AG08395 (cell line): ENCODE measurements at places on chromosomes 11 and 22.

- DNase-seq = peak; percentile 17
Measured at GRCh38 chr11:83035070-83035854, 36.4 kb downstream of the RAB30 start.

DNA sequence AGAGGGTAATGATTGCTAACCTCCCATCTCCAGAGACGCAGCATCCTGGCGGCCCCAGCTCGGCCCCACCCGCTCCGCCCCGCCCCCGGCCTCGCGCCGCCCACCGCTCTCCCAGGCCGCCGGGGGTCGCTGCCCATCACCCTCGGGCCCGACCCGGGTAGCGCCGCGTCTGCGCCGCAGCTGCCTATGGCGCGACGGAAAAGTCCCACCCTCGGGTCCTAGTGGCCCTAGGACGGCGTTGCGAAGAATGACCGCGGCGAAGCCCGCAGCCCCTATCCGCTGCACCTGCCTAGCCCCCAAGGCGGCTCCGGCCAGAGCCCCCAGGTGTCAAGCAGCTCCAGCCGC is 457 bp downstream of the CPSF7 start:
- peak; percentile 74 for DNase-seq

DNA sequence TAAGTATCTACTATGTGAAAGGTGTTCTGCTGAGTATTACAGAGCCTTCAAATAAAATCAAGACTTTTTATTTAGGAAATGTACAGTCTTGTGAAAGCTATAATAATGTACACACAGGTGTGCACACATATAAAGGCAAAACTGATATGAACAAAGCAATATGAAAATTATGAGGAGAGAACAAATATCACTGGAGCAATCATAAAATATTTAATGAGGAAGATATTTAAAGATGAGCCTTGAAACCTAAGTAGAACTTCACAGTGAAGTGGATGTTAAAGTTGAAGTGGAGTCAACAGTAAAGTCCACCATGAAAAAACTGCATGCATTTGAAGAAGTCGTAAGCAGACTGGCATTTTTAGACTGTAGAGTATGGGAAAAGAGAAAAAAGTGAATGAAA is 18.5 kb downstream of the OR51F1 start:
- DNase-seq = no peak

DNA sequence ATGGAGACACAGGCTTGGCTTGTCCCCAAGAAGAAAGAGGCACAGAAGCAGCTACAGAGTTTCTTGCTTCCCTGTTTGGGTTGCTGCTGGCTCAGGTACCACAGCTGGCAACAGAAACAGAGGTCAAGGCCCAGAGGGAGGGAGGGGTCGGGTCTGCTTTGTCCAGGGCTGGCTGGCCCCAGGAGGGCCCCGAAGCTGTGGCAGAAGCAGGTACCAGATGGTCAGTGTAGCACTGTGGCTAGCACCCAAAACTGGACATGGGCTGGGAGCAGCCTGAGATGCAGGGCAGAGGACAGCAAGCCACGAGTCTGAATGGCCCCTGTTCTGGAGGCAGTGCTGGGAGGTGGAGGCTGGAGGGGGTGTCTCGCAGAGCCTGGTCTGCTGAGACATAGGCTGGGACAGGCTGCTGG is 52.3 kb upstream of the CCDC188 start:
- DNase-seq = peak; percentile 17

DNA sequence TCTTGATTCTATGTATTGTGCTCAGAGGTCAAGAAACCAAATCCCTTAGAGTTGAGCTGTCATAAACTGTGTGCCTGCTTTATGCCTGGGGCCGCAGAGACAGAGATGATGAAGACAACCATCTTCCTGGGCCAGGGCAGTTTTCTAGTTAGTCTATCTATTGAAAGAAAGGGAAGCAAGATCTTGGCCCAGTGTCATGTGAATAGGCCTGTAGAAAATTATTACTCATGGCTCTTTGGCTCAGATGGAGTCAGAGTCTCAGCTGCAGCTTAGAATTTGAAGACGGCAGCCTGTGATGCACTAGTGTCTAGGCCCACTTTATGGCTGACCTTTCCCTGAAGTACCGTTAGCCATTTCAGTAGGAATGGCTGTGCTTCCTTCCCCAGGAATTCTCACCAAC is 112.0 kb downstream of the DBX1 start:
- peak; percentile 26 for DNase-seq

- no peak for DNase-seq
Measured at GRCh38 chr11:45518833-45519535, 146.4 kb downstream of the CHST1 start.

GRCh38 chr11:123228496-123229163 is 33.6 kb upstream of the CLMP start:
- no peak for DNase-seq

- no peak for DNase-seq
Measured at GRCh38 chr11:1498262-1498661, 11.7 kb upstream of the MOB2 start.

DNA sequence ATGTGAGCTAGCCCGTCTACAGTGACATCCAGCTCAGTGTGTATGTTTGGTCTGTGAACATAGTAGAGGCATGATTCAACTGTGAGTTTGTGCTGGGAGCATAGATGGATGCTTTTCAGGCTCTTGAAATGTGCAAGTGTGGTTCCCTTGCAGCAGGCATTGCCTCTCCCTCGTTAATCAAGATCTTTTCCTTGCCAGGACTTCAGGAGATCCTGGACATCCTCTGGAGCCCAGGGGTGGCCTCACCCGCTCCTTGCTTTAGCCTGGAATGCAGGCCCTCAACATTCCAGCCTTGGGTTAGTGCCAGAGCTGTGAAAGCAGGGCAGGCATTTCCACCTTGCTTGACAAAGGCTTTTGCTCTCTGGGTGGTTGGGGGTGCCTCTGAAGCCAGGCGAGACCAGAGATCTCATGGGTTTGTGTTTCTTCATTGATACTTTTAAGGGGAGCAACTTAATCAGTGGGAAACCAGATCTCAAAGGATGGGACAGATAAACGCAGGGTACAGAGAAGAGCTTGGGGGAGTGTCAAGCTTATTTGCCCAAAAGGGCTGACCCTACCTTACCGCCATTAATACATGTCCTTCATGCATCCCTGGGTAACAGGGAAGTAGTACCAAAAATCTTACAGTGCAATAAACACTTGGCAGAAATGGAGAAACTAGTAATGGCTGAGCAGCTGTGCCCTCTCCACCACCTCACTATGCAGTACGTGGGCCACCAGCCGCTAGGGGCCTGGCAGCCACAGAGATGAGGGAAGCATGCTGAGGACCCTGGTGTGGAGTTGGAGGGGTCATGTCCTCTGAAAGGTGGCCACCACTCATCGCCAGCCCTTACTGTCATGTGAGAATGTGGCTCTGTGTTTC is 72.1 kb downstream of the PTPRJ start:
- peak; percentile 61 for DNase-seq

- no peak for DNase-seq
Measured at GRCh38 chr11:35352077-35352888, 67.1 kb downstream of the SLC1A2 start.

DNA sequence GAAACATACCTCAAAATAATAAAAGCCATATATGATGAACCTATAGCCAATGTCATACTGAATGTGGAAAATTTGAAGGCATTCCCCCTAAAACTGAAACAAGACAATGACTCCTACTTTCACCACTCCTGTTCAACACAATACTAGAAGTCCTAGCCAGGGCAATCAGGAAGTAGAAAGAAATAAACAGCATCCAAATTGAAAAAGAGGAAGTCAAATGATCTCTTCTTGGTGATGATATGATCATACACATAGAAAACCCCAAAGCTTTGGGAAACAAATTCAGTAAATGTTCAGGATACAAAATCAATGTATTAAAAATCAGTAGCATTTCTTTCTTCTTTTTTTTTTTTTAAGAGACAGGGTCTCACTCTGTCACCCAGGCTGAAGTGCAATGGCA is 109.9 kb downstream of the DLG2 start:
- DNase-seq = no peak

DNA sequence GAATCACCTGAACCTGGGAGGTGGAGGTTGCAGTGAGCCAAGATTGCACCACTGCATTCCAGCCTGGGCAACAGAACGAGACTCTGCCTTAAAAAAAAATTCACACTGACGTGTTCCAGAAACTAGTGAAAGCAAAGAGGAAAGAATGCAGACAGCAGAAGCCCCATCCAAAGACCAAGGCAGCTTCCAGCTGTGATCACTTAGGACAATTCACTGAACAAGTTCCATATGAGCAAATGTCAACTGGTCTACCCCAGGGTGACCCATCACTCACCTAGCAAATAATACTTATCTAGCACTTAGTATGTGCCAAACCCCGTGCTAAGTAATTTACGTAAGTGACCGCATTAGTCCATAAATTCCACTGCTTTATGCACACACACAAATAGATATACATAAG is 138.9 kb downstream of the LARGE1 start:
- DNase-seq = peak; percentile 73

GRCh38 chr11:106420048-106420665 is 342.7 kb downstream of the AASDHPPT start:
- no peak for DNase-seq

DNA sequence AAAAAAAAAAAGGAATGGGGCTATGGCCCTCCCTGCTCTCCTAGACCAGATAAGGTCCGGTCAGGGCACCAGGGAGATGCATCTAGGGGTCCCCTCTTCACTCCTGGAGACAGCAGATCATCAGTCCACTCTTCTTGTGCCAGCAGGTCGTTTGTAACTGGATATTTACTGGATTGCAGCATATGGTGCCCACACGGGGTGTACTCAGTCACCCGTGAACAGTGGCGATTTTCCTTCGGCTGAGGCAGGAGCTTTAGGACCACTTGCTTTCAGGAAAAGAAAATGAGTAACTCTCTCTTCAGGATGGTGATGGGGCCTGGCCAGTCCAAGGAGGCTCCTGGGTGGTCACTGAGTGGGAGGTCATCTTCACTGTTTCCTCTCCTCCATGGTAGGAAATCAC is 38.3 kb upstream of the RAB1B start:
- no peak for DNase-seq

GRCh38 chr11:35058669-35059434 is 80.1 kb upstream of the CD44 start:
- DNase-seq = no peak

DNA sequence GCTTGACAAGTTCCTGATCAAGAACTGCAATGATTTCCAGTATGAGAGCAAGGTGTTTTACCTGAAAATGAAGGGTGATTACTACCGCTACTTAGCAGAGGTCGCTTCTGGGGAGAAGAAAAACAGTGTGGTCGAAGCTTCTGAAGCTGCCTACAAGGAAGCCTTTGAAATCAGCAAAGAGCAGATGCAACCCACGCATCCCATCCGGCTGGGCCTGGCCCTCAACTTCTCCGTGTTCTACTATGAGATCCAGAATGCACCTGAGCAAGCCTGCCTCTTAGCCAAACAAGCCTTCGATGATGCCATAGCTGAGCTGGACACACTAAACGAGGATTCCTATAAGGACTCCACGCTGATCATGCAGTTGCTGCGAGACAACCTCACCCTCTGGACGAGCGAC is 12.0 kb downstream of the YWHAH start:
- no peak for DNase-seq
